ENCODE measurements at places on chromosomes 11 and 22.

DNA sequence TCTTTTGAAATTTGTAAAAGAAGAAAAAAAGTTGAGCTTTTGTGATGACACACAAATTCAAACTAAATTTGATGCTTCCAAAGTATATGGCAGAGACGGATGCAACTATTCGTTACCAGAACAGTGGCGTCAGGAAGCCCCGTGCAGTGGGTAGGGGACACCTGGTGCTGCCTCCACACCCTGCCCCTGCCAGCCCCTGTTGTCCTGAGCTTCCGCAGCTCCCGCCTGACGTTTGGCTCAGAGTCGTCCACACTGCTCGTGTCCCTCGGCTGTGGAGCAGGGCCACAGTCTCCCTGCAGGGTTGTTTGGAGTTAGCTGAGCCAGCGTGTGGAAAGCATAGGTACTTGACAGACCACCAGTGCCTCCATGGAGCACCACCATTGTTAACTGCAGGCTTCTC is 86.3 kb downstream of the ATXN10 start:
- no peak for DNase-seq

DNA sequence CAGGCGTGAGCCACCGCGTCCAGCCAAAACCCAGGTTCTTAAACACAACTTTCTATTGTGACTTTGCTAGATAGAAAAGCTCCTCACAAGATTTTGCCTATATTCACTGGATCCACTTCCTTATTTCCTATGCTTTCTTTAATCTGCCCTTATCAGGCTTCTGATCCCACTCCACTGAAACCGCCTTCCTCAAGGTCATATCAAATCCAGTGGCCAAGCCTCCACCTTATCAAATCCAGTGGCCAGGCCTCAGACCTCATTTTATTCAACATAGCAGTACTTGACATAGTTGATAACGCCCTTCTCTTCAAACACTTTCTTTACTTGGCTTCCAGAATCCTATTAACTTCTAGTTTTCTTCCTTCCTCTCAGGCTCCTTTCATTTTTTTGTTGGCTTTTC is 29.5 kb downstream of the DIXDC1 start:
- DNase-seq, result no peak

- DNase-seq, result no peak
These were observed 1526.5 kb downstream of the LRRC4C start for GRCh38 chr11:39932966-39933365.

DNA sequence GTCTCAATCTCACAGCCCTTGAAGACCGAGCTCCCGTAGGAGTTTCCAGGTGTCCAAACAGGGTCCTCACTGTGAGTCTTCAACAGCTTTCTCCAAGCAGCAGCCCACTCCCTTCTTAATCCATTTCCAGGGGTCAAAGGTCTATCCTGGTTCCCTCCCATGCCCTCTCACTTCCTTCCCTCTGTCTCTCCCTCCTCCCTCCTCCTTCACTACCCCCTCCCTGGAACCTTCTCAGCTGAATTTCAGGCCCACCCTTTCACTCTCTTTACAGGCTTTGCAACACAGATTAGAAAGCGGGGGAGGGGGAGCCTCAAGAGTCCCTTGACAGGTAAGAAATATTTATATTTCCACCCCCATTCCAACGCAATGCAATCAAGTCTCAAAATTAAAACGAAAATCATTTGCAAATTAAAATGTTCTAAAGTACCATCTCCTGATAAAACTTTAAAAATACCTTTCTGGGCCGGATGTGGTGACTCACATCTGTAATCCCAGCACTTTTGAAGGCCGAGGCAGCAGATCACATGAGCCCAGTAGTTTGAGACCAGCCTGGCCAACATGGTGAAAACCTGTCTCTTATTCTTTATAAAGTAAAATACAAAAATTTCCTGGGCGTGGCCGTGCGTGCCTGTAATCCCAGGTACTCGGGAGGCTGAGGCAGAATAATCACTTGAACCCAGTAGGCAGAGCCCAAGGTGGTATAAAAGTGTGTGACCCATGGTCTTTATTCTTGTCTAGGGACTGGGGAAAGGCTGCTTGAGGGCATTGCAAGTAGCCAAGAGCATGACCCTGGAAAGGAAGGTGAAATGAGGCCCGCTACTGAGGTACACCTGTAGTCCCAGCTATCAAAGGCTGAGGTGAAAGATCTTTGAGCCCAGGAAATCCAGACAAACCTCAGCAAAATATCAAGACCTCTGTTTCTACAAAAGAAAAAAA is 865 bp upstream of the ZNF280A start:
- DNase-seq, result no peak

DNA sequence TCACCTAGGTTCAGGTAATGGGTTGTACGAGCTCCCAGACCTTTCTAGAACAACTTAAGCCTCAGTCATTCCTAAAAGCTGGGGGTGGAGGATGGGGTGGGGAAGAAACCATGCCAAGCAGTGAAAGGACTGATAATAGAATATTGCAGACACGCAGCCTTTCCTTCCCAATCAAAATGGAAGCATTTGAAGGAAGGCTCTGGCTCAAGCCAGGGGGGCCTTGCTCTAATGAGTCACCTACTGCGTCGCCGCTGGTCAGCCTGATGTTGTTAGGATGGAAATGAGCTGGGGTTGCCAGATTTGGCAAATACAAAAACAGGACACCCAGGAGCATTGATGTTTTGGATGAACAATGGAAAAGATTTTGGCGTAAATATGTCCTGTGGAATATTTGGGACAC is 6.2 kb downstream of the SYT12 start:
- DNase-seq, result no peak

DNA sequence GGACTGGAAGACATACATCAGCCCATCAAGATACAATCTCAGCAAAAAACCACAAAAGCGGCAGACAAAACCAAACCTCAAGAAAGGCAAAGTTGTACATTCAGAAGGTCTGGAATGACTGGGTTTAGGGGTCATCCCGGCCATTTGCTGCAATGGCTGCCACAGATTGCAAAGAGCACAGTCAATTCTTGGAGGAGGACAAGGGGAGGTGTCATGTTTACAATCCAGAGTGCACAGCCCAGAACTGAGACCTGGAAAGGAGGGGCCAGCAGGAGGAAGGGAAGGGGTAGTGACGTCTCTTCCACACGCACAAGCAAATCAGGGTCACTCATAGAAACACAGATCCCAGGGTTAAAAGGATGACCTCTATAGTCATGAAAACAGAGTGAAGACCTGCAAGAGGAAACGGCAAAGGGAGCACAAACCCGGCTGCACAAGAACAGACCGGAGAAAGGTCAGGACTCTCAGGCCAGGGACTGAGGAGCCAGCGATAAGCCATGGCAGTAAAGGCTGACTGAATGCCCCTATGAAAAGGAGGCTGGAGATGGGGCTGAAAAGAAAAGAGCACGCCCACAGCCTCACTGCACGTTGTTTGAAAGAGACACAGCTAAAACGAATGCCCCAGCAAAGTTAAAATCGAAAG is 18.2 kb upstream of the MUC5AC start:
- no peak for DNase-seq

DNA sequence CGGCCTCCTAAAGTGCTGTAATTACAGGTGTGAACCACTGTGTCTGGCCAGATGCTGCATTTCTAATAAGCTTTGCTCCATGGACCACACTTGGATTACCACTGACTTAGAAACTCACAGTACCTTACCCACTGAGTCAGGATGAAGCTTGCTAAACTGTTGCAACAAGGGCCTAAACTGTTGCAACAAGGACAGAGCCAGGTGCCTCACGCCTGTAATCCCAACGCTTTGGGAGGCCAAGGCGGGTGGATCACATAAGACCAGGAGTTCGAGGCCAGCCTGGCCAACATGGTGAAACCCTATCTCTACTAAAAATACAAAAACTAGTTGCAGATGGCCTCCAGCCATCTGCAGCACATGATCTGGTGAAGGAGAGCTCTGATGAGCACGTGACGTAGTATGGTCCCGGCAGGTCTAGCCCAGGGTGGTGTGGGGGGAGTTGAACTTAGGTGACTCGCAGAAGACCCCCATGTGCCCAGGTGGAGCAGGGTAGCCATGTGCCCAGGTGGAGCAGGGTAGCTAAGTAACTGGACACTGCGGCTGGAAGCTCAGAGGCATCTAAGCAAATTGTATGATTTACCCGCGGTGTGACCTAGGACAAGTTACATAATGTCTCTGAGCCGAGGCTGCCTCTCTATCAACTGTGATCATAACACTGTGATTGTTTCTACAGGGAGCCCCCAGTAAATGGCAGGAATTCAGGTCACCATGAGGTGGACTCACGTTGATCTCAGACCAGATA is 8.4 kb downstream of the SLC25A45 start:
- DNase-seq, result no peak

DNA sequence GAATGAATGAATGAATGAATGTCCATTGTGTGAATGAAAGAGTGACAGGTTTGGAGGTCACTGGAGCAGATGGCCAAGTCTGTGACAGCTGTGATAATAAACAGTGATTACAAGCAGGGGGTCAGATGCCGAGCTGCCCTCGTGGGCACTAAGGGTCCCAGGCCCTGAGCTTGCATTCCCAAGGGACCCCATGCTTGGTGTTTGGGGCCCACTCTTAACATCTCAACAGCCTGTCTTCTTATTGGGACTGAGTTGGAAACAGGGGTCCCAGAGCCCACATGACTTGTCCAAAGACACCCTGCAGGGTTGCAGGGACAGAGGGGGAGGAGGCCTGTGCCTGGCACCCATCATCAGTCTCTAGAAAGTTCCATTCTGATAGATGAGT is 12.0 kb upstream of the ANO1 start:
- DNase-seq, result no peak

Data from bronchial epithelial cell (primary cell).